ENCODE measurements at places on chromosomes 2 and 18.
A peak's percentile ranks its signal among the peaks of the same experiment; 100 is the strongest.

DNA sequence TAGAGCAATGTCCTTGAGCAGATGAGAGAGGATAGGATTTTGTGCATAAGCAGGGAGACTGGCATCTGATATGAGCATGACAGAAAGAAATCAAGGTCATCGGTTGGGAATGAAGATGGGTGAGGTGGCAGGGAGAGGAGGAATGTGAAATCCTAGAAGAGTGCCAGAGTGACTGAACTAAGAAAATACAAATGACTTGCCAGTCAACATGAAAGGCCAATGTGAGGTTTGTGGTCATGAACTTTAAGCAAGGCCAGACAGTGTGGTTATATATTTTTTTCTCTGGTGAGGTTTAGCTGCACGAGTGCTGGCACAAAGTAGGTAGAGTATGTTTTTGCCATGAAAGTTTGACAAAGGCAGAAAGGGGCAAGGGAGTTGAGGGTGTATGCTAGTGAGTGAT lies 21.2 kb downstream of the QPCT start:
- no peak for DNase-seq

GRCh38 chr2:216970359-216970915 lies 110.6 kb upstream of the TNP1 start:
- no peak for DNase-seq

DNA sequence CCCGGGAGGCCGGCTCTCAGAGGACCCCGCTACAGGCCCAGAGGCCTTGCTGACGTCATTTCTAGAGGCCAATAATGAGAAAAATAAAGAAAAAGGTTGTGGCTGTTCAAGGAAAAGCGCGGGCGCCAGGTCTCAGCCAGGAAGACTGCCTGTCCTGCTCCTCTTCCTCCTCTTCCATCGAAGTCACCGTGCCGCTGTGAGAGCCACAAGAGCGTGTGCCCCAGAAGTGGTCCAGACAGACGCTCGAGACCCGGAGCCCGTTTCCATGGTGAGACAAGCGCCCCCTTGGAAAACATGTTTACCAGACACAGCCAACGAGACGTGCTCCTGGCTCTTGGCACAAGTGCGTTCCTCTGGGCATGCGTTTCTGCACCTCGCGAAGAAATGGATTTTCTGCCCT lies 210.5 kb downstream of the HDAC4 start:
- no peak for DNase-seq

- peak; percentile 51 for DNase-seq
Observed at GRCh38 chr2:9809448-9810088, 33.7 kb upstream of the TAF1B start.

- no peak for DNase-seq
Observed at GRCh38 chr2:176582990-176583481, 313.8 kb downstream of the MTX2 start.

DNA sequence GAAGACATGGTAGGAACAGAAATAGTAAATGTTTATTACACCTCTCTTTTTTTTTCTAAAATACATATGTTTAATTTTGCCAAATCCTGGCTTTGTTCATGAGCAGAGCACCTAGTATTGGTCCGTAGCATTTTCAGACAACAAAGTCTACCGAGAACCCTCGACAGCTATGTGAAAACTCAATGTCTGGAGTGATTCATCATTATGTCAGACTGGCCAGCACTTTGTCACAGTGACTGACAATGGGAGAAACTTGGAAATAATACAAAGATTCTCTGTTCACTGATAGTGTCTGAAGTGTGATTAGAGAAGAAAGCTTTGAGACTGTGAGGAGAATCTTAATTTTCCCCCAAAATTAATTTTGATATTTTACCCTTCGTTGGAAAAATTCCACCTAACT lies 143.0 kb downstream of the HNMT start:
- no peak for DNase-seq

DNA sequence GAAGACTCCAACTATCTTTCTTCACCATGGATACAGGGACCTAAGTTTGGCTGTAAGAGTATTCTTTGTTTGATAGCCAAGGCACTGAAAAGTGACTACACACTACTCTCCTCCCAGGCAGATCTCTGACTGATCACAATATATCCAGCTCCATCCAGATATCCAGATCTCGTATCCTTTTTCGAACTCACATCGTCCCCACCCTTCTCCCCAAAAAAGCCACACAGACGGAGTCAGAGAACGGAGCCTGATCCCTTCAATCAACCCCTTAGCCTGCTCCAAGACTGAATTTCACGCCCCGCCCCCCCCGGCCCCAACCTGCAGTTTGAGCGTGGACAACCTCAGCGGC lies 533 bp downstream of the DHX57 start:
- DNase-seq: peak; percentile 4

GRCh38 chr2:95272781-95273180 lies 1.5 kb upstream of the PROM2 start:
- DNase-seq: no peak

GRCh38 chr18:75754433-75754832 lies 326.9 kb upstream of the SMIM21 start:
- DNase-seq: no peak
